ENCODE measurements at places on chromosomes 3 and 15.

DNA sequence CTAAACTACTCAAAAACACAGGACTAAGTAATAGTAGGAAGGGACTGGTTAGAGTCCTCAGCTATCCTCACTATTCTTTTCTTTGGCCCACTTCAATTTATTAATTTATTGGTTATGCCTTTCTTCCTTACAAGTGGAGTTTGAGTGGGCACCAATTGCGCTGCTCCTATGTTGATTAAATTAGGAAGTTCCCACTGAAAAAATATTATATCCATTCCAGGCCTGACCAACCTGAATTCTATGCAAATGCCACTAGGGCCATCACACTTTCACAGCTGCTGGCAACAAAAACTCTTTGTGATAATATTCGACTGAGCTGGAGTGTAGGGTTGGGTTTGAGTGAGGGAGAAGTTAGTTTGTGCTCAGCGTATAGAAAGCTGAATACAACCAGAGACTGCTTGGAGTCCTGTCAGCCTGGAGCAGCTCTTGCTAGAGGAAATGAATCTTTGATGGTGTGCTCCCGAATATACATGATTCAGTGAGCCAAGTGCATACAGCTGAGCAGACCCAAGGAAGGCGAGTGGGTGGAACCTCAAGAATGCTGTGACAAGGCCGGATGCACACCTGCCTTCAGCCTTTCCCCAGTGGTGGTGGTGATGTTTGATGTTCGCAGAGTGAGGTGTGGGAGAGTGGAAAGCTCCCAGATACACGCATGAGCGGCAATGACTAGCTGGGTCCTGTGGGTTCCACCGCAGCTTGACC lies 1.5 kb downstream of the ARHGEF3 start:
- DNase-seq = no peak

GRCh38 chr3:164113371-164114332 lies 964.6 kb downstream of the SI start:
- no peak for DNase-seq

DNA sequence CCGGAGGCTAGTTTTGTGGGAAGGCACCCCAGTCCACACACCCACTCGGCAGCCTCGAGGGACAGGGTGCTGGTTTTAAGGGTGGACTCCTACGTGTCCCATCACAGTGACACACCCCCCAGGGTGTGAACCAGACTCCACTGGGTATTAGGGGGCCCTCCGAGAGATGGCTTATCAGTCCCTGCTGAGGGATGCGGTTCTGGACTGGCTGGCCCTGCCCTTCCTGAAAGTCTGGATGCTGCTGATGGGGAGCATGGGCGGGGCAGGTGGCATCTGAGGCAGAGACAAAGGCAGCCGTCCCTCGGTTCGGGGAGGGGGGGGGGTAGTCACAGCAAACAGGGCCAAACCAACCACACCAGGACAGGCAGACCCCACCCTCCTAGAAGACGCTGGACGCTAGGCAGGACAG lies 939 bp upstream of the ULK3 start:
- DNase-seq = no peak

GRCh38 chr15:44082558-44083157 lies 112.4 kb downstream of the FRMD5 start:
- no peak for DNase-seq

DNA sequence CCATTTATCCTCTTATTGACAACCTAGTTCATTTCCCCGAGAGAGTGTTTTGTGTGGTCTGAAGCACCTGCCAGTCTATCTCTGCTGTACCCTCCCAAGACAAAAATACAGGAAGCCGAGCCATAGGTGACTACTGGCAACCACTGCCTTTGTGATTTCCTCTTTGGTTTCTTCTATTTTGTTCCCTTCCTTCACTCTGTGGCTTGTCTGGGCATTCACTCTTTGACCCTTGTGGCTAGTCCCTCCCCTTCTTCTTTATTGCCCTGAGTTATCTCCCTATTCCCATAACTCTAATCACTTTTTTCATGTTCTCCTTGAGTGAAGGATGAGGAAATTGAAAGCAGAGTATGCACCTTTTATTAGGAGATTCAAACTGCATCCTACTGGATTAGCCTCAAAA lies at the start of gene ADGRG7:
Gene ADGRG7, plus strand, starts transcription at position 297 of the 400 bp plus-strand sequence. CDS start 256 bp downstream, outside the sequence.
- no peak for DNase-seq

DNA sequence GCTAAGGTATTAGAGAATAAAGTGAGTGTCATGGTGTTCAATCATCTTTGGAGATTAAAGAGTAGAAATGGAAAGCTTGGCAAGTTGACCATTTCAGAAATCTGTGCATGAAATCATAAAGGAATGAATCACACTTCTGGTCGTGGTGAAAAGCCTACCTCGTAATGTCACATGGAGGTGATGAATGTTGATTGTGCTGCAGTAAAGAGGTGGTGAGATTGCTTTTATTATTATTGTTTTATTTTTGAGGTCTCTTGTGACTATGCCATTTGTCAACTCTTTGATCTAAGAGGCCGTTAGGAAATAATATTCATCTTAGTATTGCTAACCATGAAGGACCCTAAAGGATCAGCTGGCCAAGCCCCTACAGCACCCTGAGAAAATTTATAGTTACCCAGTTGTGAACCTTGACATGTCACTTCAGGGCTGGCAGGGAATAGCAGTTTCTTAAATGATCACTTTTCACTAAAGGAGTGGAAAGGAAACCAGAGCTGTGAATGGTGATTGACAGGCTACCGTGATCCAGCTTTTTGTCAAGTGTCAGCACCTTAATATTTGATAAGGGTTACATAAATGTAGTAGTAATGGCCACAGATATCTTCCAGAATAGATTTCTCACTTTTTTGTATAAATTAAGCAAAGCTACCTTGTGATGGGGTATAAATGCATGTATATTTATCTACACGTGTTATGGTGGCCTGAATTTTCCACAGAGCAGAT lies 203.9 kb downstream of the PTPRG start:
- DNase-seq = no peak

DNA sequence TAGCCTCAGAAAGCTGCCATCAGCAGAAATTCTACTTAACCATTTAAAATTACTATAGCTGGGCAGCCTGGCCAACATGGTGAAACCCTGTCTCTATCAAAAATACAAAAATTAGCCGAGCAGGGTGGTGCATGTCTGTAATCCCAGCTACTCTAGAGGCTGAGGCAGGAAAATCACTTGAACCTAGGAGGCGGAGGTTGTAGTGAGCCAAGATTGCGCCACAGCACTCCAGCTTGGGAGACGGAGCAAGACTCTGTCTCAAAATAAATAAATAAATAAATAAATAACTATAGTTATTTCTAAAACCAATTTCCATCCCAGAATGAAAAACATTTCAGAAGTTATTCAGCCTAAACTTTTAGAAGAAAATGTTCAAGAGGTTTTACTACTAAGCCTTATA lies 25.1 kb downstream of the LRRFIP2 start:
- no peak for DNase-seq

- no peak for DNase-seq
Observed at GRCh38 chr3:12509466-12509865, 25.2 kb downstream of the TSEN2 start.

GRCh38 chr3:13282986-13283876 lies 136.9 kb downstream of the NUP210 start:
- no peak for DNase-seq

GRCh38 chr3:130907500-130907899 lies 13.6 kb downstream of the ATP2C1 start:
- no peak for DNase-seq

DNA sequence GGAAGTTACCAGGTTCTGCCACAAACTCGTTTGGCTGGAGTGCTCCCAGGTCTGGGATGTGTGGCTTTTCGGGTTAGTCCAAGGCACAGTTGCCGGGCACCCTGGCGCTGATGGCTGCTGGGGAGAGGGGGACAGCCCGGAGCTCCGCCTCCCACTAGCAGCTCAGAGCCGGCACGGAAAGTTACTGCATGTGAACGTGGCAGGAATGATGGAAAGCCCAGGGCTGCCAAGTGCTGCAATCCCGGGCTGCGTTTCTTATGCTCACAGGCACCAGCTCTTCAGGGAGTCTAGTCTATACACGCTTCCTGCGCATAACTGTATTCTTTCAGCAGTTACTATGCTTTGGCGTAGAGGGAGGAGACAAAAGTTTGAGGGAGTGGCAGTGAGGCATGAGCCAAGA lies 141.8 kb upstream of the ICE2 start:
- no peak for DNase-seq

GRCh38 chr15:26736502-26737248 lies 36.2 kb downstream of the GABRB3 start:
- no peak for DNase-seq

GRCh38 chr3:133074977-133075376 lies 36.8 kb downstream of the TMEM108 start:
- no peak for DNase-seq

DNA sequence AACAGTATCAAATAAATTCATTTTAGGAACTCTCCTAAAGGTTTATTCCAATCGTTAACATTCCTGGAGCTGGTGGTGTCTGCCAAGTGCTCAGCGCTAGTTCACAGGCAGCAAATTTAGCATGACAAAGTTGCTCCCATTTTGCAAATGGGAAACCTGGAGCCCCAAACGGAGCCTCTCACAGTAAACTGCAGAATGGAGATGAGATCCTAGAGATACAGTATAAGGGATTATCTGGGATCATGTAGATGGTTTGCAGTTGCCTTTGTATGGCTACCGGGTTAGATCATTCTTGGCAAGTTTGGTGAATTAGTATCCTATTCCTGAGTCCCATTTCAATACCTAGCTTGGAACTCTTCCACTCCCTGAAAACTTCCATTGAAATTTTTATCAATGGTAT lies 173.7 kb downstream of the CDIN1 start:
- DNase-seq = no peak

- peak; percentile 49 for DNase-seq
Observed at GRCh38 chr15:69154684-69155083, 5.8 kb upstream of the GLCE start.

- DNase-seq = no peak
Observed at GRCh38 chr3:160671231-160671630, 5.7 kb upstream of the ARL14 start.

GRCh38 chr3:101803173-101803782 lies 24.3 kb downstream of the NXPE3 start:
- DNase-seq = peak; percentile 45

GRCh38 chr3:43246976-43247375 lies 39.4 kb upstream of the SNRK start:
- DNase-seq = no peak

DNA sequence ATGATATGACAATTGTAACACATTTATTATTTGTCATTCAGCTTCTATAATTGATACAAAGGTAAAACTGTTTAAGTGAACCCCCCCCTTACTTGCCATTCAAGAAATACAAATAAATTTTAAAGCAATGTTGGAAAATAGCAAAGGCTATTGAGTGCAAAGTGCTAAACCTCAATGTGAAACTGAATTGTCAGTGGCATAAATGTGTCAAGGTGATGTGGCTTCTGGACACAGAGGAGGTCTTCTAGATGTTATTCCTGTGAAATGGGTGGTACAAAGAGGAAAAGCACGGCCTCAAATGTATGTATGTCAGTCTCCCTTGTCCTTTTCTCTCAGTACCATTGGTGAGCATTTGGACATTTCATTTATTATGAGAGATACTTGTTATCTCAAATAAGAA lies 149.4 kb downstream of the MCTP2 start:
- no peak for DNase-seq

DNA sequence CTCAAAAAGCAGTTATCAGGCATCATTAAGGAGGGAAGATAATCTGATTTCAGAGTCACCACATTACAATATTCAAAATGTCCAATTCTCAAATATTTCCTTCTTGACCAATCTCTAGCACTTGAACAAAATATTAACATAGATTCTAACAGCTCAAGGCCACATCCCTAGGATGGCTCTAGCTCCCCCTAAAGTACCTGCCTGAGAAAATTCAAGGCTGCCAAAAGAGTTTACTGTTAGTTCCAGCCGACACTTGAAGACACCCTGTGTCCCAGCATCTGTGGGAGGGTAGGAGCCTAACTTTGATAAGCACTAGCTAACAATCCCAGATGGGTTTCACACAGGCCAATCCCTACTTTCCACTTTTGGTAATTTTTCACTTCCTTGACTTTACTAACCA lies 10.4 kb downstream of the NSMCE3 start:
- DNase-seq = no peak

GRCh38 chr3:68288085-68288484 lies 633.7 kb upstream of the SUCLG2 start:
- DNase-seq = no peak

DNA sequence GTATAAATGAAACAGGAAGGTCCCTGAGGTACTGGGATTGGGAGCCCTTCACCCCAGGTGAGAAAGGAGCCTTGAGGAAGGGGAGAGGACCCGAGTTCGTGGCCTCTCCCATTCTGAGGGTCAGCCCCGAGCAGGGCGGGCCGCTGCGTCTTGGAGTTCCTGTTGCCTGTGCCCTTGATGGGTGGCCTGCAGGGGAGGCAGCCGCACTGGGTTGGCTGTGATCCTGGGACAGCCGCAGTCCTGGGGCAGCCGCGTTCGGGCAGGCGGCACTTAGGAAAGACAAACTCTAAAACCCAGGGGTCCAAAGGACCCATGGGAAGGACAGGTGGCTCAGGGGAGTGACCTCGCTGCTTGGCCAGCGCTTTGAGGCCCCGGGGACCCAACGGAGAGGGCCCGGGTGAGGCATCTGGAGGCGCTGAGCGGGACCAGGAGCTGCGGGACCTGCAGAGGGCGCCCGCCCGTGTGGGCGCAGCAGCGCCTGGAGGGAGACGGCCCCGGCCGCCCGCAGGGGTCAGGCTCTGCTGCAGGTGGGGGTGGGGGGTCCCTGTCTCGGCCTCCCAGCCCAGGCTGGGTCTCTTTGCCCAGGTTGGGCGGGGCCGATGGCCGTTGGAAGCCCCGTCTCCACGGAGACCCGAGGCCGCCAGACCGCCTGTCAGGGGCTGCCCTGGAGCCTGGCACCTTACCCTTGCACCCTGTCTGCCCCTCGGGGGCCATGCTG lies 65.1 kb downstream of the HMCES start:
- no peak for DNase-seq
